Muscle of back (tissue), 13 donors: ENCODE measurements at places on chromosomes 7 and 10.

DNA sequence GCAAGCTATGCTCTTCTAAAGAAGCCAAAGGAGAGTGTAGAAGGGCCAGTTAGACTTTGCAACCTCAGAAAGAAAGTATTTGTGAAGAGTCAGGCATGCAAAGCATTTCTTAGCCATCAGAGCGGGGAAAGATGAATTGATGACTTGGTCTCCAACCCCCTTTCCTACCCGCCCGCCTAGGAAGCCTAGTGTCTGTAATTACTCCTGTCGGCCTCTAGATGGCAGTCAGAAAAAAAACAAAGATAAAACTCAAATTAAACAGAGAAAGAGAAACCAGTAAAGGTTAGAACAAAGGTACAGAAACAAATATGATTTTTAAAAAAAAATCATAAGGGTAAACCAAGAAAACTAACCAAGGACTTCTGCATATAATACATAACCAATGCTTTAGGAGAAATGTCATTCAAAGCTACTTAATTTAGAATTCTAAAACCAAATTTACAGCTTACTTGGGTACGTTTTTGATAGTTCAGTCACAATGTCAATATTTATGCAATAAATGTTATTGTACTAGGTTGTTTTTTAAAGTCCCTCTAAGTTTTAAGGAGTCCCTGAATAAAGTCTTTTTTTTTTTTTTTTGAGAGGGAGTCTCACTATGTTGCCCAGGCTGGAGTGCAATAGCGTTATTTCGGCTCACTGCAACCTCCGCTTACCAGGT is 97.6 kb downstream of the LYZL1 start:
- DNase-seq: peak; percentile 50

- DNase-seq: no peak
Measured at GRCh38 chr10:86819567-86819966, 63.1 kb downstream of the BMPR1A start.

- no peak for DNase-seq
Measured at GRCh38 chr7:98733036-98733435, 116.0 kb downstream of the NPTX2 start.

DNA sequence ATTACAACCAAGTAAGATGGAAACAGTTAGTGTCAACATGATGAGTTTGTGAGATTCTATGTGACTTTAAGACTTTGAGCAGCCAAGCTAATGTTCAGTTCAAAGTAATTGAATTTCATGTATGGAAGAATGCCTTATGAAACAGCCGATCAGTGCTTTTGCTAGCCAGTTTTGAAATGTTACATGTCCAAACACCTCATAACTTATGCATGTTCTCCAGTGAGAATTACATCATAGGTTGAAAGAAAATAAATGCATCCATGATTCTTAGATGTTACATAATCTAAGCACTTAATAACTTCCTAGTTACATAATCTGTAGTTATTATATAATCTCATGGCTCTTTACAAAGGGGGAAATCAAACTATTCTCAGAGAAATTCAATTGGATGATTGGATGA is 211.3 kb downstream of the BICC1 start:
- peak; percentile 83 for DNase-seq

DNA sequence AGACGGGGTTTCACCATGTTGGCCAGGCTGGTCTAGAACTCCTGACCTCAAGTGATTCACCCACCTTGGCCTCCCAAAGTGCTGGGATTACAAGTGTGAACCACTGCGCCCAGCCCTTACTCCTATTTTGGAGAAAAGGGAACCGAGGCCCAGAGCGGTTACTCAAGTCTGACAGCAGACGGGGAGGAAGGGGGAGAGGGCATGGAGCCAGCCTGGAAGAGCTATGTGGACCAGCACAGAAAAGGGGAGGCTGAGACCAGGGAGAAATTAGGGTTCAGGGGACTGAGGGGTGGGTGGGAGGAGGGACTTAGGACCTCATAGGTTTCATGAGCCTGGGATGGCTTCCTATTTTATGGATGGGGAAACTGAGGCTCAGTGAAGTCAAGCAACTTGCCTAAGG is 1.5 kb downstream of the SFRP5 start:
- no peak for DNase-seq

DNA sequence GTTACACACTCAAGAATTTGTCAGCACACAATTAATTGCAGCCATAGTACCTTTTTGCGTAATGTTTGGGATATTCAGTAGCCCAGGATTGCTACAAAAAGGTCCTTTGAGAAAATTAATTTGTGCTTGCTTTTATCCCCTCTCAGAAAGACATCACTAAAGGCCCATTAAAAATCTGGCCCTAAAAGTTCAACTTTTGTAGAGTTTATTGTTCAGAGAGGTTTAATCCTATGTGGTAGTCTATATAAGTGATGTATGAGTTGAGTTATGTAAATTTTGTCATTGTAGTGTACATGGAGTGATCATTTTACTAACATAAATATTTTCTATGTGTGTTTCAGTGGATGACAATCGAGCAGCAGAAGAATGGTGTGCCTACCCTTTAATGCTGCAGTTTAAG is 126.0 kb downstream of the LCOR start:
- DNase-seq: no peak

DNA sequence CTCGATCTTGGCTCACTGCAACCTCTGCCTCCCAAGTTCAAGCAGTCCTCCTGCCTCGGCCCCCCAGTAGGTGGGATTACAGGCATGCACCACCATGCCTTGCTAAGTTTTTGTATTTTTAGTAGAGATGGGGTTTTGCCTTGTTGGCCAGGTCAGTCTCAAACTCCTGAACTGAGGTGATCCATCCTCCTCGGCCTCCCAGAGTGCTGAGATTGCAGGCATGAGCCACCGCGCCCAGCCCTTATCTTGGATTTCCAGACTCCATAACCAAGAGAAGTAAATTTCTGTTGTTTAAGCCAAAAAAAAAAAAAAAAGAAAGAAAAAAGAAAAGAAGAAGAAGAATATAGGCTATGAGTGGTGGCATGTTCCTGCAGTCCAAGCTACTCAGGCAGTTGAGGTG is 53.3 kb upstream of the RABGEF1 start:
- no peak for DNase-seq
